Heart left ventricle (tissue), 16 donors: ENCODE measurements at places on chromosomes 2 and 18. TPM values are rescaled to one million over a fixed set of nuclear protein-coding genes. Genes with fewer than 3 reads are reported as not detected.

- no peaks in the 10 kb centered on the region for H3K27me3 ChIP-seq
- no peak overlapping the region for H3K27ac ChIP-seq
- peaks cover 7% of the 10 kb centered on the region for H3K4me1 ChIP-seq
- H3K36me3 ChIP-seq, result no peaks in the 10 kb centered on the region
- DNase-seq, result no peak
Measured at GRCh38 chr2:206481056-206481455, 37.7 kb downstream of the ADAM23 start.

TBR1 gene
- total RNA-seq, result not detected

- H3K4me1 ChIP-seq, result no peaks in the 10 kb centered on the region
- no peak overlapping the region for H3K4me3 ChIP-seq
- H3K27me3 ChIP-seq, result no peaks in the 10 kb centered on the region
- no peaks in the 10 kb centered on the region for H3K36me3 ChIP-seq
- no peak for DNase-seq
Measured at GRCh38 chr2:72803626-72804320, 22.1 kb downstream of the EXOC6B start.

DNA sequence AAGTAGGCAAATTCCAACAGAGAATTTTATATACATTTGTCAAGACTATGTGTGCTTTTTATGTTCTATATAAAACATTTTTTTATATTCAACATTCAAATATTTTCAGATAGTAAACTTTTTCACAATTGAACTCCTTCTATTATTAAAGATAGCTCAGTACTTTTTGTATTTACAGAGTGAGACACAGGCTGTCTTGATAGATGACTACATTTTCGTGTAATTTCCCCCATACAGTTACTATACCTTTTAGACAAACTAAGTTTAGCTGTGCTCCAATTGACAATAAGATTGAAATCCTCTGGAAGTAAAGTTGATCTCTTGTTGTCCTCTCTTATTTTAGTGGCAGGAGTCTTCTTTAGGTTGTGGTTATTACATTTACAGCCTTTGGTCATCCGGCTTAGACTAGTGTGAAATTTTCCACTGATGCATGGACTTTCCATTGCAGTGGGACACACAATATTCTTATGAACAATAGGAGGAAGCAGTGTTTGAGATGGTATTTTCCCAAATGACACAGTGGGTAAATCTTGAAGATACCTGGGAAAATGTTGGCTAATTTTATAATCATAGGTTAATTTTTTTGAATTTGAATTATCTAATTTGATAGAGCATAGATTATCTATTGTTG lies 21.0 kb downstream of the ZSWIM2 start:
- no peak for DNase-seq
- no peaks in the 10 kb centered on the region for H3K4me1 ChIP-seq
- no peak overlapping the region for H3K4me3 ChIP-seq
- H3K27ac ChIP-seq, result no peak overlapping the region
- H3K27me3 ChIP-seq, result no peaks in the 10 kb centered on the region

GRCh38 chr2:40700231-40700954 lies 248.5 kb upstream of the SLC8A1 start:
- no peaks in the 10 kb centered on the region for H3K4me1 ChIP-seq
- H3K36me3 ChIP-seq, result no peaks in the 10 kb centered on the region
- H3K27ac ChIP-seq, result no peak overlapping the region
- no peak overlapping the region for H3K4me3 ChIP-seq
- no peak for DNase-seq

CIB4 gene
- total RNA-seq, result not detected

DNA sequence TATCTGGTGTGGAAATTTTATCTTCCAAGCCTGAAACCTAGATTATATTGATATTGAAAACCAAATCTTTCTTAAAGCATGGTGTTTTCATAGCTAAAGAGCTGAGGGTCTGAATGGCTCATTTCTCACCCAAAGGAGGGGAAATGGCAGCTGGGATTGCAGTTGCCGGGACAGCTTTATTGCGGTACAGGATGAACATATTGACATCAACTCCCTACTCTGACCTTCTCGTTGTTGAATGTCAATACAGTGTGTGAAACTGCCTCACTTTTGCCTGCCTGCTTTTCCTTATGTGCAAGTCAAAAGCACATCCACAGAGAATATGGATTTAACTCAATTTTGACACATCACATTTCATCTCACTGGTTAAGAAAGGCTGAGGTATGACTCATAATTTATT lies 3.6 kb upstream of the COX7A2L start:
- no peaks in the 10 kb centered on the region for H3K27me3 ChIP-seq
- H3K4me3 ChIP-seq, result no peak overlapping the region
- DNase-seq, result no peak
- no peak overlapping the region for H3K27ac ChIP-seq
- no peaks in the 10 kb centered on the region for H3K36me3 ChIP-seq

- no peak for DNase-seq
- H3K27me3 ChIP-seq, result no peaks in the 10 kb centered on the region
- no peaks in the 10 kb centered on the region for H3K36me3 ChIP-seq
- H3K27ac ChIP-seq, result no peak overlapping the region
- no peak overlapping the region for H3K4me3 ChIP-seq
- peaks cover 3% of the 10 kb centered on the region for H3K4me1 ChIP-seq
Measured at GRCh38 chr2:46471019-46471583, 8.3 kb upstream of the TMEM247 start.

IL18RAP gene
- 0.25 TPM for total RNA-seq

DNA sequence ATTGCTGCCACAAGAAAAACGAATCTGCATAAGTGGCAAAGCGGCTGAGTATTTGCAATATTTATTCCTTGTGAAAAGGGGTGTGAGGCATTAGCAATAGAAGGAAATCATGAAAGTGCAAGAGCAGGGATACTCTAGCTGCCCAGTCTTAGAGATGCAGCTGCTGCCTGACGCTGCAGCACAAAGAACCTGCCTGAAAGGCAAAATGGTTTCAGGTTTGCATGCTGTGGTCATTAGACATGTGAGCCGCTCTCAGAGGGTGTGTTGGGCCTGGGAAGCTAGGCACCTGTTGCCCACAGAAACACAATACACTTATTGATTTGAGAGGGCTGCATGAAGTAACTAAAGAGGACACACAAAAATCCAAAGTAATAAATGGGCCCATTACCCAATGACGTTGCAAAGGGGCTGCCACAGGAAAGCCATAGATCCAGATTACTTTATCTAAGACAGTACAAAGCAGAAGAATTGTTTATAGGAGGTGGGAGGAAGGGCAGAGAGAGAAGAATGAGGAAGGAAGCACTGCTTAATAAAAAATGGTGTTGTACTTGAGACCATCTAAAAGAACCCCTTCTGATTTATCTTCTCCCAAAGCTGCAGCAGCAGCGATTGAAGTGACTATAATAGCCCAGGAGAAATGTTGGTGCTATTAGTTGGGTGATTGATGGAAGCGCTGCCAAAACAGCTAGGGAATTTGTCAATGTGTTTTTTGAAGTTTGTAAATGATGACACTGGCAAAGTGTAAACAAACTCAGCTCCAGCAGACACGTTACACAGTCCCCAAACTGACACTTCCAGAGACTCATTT lies 492.4 kb upstream of the ACVR2A start:
- H3K4me3 ChIP-seq, result no peak overlapping the region
- H3K4me1 ChIP-seq, result no peaks in the 10 kb centered on the region
- no peak for DNase-seq
- H3K27me3 ChIP-seq, result no peaks in the 10 kb centered on the region
